ENCODE measurements at places on chromosomes 13 and 19.

GRCh38 chr13:50742968-50743367, 100.5 kb downstream of the DLEU7 start:
- no peak for DNase-seq

DNA sequence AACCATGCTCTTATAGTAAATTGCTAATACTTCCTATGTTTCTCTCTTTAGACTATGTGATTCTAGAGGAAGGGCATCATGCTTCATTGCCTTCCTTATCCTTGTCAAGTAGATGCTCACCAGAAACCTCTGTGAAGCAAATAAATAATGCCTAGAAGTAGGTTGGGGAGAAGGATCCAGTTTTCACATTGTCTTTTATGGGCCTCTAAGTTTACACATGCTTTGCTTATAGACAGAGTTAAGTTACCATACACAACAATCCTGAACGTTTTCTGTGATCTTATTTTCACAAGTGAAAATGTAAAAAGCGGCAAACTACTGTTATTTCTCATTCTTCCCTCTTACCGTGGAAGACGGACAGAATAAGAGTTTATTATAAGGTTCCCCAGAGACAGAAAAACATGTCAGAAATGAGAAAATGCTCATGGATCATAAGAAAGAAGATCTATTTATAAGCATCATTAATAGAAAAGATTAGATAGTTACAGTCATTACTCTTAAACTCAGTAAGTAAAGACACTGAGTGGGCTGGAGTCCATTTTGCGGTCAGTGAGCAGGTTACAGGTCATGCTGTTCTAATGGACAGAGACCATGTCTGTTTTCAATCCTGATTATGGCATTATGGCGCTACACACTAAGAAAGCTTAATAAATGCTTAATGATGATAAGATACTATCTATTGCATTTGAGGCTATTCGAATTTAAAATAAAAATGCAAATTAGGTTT, 723.9 kb downstream of the PCDH9 start:
- no peak for DNase-seq

GRCh38 chr19:8517551-8518442, 3.8 kb upstream of the ZNF414 start:
- no peak for DNase-seq

DNA sequence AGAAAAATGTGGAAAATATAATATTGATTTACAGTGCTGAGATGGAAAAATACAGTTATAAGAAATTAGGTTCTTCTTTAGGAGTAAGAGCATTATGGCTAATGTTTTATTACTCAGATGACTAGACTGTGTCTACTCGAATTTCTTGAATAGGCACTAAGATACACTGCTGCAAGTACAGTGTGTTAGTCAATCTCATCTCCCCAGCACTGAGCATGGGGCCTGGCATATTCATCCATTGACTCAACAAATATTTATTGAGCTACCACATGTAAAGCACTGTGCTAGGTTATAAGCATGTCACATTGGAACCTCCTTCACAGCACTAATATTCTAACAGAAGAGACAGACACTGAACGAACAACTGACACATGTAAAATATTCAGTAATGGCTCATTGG, 242.5 kb upstream of the GPC6 start:
- DNase-seq, result no peak

- DNase-seq, result no peak
Measured at GRCh38 chr13:35731471-35731870, 255.0 kb upstream of the MAB21L1 start.

DNA sequence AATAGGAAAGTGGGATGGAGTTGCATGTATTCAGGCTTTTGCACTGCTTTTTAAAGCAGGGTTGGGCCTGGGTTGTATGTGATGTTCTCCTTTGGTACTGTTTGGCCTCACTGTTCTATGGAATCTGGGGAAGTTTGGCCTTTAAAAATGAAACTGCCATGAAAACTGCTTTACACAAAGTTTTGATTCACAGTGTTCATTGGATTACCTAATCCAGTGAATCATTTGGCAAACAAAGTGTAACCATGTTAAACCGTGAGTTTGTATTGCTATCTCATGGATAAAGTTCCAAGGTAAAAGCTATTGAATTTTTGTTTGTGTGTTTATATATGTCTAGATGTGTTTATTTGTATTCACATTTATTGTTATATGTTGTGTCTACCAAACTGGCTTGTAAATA, 1658.6 kb downstream of the OLFM4 start:
- DNase-seq, result no peak

DNA sequence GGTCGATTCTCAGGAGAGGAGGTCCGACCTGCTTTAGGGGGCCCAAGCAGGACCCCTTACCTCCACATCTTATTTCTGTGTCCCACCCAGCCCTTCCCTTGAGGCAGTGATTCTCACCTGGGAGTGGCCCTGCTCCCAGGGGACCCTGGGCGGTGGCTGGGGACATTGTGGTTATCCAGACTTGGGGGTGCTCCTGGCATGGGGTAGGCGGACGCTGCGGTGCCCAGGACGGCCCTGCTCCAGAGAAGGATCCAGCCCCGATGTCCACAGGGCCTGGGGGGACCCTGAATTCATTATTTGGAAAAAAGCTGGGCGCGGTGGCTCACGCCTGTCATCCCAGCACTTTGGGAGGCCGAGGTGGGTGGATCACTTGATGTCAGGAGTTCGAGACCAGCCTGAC, 84.4 kb downstream of the GADD45B start:
- no peak for DNase-seq

DNA sequence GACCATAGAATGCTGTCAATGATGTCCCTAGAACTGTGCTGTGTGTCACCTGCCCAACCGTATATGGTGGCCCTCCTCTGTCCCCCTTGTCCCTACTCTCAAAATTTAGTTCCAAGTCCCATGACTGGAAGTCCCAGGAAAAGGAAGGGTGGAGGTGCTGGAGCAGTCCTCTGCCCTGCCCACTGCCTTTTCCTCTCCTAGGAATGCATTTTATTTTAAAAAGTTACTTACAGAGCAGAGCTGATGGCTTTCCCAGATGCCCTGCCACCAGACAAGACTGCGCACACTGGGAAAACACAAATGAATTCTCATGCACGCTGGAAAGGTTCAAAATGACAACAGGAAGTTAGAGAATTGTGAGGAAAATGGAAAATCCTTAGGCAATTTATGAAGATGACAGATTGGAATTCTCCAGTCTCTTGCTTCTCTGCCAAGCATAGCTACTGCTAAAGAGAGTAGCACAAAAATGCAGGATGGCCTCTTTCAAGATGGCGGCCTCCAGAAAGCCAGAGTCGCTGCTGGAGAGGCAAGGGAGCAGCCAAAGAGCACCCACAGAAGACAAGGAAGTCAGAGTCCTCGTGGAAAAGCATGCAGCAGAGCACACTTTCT, 117.1 kb upstream of the TSC22D1 start:
- no peak for DNase-seq

DNA sequence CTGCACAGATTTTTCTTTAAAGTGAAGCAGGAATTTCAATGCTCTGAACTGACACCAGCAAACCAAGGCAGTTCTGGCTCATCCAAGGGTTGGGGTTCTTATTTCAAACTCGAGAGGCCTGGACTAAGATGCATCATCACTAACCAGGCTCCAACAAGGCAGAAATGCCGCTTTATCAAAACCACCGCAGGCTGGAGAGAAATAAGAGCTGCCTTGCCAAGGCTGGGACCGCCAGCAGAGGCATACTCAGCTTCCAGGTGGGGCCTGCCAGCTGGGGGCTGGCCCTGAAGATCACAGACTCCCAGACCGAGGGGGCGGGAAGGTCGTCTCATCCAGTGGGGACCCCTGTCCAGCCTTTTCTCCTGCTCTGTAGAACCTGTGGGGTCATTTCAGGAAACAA, 37.4 kb upstream of the GAS6 start:
- DNase-seq, result no peak

DNA sequence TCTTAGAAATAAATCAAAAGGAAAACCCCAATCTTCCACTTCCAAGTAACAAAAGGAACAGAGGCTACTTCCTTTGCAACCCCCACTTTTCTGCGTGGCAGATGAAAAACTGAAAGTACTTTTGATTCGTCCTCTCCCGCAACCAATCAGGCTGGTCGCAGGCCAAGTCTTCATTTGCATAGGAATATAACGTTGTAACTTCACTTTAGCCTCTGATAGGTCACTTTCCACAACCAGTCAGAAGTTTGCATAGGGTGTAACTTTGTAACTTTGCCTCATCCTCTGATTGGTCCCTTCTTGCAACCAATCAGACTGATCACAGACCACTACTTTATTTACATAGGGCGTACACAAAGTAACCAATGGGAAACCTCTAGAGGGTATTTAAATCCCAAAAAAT, 37.2 kb downstream of the TGDS start:
- no peak for DNase-seq

DNA sequence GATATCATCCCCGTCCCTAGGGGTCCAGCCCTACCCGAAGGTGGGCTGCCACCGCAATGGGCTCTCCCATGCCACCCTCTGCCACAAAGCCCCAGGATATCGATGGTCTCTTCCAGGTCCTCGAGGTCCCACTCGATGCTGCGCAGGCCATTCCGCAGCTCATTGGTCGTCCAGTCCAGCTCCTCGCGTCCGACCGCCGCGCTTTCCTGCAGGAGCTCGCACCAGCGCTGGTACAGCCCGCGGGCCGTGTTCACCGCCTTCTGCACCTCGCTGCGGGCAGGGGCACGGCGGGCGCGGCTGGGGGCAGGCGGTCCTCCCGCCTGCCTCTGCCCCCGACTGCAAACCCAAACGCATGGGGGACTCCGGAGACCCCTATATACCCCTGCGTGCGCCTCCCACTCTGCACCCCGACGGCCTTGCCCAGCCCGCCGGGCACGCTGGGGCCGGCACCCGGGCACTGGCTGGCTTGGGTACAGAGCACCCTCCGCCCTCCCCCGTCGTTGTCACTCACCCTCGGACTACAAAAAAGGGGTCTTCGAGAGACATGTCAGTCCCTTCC, 468 bp downstream of the STX10 start:
- no peak for DNase-seq

GRCh38 chr19:51546650-51547396, 15.4 kb upstream of the SIGLEC6 start:
- DNase-seq, result no peak

DNA sequence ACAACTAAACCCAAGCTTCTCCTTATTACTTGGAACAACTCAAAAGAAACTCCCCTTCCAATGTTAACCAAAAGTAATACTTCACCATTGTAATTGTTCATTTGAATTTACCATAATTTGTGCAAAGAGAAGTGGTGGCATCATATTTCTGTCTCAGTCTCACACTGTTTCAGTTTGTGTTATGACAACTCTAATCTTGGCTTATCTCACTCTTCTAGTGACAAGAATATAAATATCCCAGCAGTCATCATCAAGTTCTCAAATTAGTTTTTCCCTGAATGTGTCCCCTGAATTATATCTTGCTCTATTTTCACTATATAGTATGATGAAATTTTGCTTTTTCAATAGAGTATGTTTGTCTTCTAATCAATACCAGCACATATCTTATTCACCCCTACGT, 681.4 kb upstream of the PRR20A start:
- DNase-seq, result no peak

DNA sequence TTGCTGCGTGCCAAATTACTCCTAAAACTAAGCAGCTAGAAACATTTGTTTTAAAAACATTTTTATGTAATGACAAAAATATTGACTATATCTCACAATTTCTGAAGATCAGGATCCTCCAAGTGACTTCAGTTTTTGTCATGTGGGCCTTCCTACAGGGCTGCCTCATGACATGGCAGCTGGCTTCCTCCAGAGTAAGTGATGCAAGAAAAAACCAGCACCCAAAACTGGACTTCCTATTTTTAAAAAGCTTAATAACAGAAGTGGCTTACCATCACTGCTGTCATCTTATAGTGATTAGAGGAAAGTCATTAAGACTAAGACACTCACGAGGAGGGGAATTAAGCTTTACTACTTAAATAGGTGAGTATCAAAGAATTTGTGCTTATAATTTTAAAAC, 681.7 kb downstream of the PCDH17 start:
- DNase-seq, result no peak

GRCh38 chr19:45119582-45119981, 26.6 kb downstream of the PPP1R37 start:
- no peak for DNase-seq

DNA sequence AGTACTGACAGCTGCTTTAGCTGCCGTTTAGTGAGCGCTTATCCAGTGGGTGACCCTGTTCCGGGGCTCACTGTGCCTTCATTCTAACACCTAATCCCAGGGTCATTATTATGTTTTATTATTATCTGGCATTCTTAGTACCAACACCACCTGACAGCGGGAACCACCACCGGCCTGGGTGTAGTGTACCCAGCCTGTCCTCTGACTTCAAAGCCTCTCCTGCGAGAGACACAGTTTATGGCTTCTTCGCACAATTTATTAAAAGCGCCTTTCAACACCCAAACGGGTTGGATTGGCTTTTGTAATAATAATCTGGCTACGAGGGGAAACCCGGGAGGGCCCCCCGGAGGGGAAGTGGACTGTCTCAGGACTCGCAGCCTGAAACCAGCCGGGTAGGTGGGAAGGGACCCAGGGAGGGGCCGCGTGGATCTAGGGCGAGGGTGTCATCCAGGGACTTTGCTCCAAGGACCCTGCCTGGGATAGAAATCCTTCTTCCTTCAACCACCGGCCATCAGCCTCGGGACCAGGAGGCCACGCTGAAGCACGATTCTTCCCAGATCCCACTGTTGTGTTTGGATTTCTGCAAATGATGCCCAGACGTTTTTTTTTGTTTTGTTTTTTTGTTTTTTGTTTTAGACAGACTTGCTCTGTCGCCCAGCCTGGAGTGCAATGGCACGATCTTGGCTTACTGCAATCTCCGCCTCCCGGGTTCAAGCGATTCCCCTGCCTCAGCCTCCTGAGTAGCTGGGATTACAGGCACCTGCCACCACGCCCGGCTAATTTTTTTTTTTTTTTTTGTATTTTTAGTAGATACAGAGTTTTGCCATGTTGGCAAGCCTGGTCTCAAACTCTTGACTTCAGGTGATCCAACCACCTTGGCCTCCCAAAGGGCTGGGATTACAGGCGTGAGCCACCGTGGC, 1.6 kb upstream of the ZBTB7A start:
- no peak for DNase-seq

DNA sequence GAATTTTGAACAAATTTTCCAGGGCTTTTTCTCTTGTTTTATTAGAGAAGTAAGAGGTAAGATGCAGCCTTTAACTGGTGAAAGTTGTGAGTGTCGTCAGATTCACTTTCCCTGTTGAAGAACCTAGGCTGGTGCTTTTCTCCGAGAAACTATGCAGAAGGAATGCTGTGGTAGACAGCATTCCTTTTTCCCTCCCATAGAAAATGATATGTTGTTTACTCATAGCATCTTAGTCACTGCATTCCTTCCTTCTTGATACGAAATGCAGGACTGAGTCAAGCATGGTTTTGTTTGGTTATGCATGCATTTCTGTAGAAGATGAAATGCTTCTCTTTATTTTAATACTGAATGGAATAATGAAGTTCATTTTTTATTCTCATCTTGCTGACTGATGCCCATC, 3.4 kb downstream of the ITGBL1 start:
- DNase-seq, result no peak

GRCh38 chr13:52599037-52599847, 43.0 kb upstream of the HNRNPA1L2 start:
- no peak for DNase-seq

Data from stimulated activated CD8-positive, alpha-beta memory T cell treated with anti-CD3 and anti-CD28 coated beads, Interleukin-2, amount 100 ng/mL, for 48 hours (primary cell).